ENCODE measurements at places on chromosomes 7 and 10. TPM values are rescaled to one million over a fixed set of nuclear protein-coding genes. Genes with fewer than 3 reads are reported as not detected.
A peak's percentile ranks its signal among the peaks of the same experiment; 100 is the strongest.

- no peaks in the 10 kb centered on the region for H3K36me3 ChIP-seq
- peaks cover 72% of the 10 kb centered on the region for H3K4me1 ChIP-seq
- DNase-seq, result no peak
- no peak overlapping the region for H3K27ac ChIP-seq
- H3K27me3 ChIP-seq, result no peaks in the 10 kb centered on the region
These were observed 179.6 kb downstream of the CELF2 start for GRCh38 chr10:11197266-11197712.

DNA sequence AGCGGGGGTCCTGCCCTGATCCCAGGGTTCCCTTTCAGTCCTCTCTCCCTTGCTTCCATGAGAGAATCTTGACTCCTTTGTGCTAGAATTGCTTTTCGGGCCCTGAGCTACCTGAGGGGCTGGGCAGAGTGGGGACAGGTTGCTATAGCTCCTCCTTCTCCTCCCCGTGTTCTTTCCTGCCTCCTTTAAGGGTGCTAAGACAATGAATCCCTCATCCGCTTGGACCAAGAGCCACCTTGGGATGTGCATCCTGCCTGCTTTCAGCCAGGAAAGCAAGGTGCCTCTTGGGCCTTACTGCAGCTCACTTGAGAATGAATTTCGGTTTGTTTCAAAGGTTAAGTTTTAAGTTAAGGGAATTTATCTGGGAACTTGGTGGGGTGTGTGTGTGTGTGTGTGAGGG is 53.6 kb downstream of the ADRA2A start:
- H3K36me3 ChIP-seq, result no peaks in the 10 kb centered on the region
- DNase-seq, result no peak
- no peak overlapping the region for H3K27ac ChIP-seq
- no peaks in the 10 kb centered on the region for H3K4me1 ChIP-seq
- H3K27me3 ChIP-seq, result no peaks in the 10 kb centered on the region

DNA sequence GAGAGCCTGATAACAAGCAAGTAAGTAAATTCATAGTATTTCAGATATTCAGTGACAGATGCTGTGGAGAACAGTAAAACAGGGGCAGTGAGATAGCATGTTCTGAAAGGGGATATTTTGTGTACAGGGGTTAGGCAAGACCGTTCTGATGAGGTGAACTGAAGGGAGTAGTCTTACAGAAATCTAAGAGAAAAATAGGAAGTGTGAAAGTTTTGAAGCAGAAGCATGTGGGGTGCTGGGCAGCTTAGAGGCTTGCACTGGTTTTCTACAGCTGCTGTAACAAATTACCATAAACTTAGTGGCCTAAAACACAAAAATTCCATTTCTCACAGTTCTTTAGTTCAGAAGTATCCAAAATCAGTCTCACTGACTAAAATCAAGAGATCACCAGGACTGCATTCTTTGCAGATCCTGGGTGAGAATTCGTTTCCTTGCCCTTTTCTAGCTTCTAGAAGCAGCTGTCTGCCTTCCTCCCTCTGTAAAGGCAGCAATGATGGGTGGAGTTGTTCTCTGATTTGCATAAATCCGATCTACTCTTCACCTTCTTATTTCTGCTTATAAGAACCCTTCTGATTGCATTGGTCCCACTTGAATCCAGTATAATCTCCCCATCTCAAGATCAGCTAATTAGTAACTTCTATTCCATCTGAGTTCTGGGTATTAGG is 7.5 kb upstream of the KLF14 start:
- H3K36me3 ChIP-seq, result no peaks in the 10 kb centered on the region
- no peak overlapping the region for H3K4me3 ChIP-seq
- peak overlapping the region; percentile 82 for H3K27ac ChIP-seq
- H3K4me1 ChIP-seq, result peaks cover 17% of the 10 kb centered on the region
- DNase-seq, result no peak

- peak within 1 kb of the TSS; percentile 89 for H3K27ac ChIP-seq
- H3K36me3 ChIP-seq, result peaks cover 2% of the 10 kb centered on the region
- peak; percentile 99 for DNase-seq
- no peaks in the 10 kb centered on the region for H3K27me3 ChIP-seq
These were observed at the start of gene LARP4B for GRCh38 chr10:931326-932318. Gene LARP4B (minus strand): TSS chr10:931705. CDS start chr10:885721, 45,984 bp downstream.

DNA sequence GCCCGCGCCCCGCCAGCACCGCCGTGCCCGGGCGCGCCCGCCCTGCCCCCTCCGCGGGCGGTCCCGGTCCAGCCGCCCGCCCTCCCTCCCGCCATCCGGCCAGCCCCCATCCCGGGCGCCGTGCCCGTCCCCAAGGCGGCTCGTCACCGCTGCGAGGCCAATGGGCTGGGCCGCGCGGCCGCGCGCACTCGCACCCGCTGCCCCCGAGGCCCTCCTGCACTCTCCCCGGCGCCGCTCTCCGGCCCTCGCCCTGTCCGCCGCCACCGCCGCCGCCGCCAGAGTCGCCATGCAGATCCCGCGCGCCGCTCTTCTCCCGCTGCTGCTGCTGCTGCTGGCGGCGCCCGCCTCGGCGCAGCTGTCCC is at the start of gene HTRA1:
Gene HTRA1, plus strand, starts transcription at position 187 of the 362 bp plus-strand sequence. Its CDS starts 100 bp downstream, at position 287.
- peaks cover 5% of the 10 kb centered on the region for H3K4me1 ChIP-seq
- H3K36me3 ChIP-seq, result no peaks in the 10 kb centered on the region
- no peak within 1 kb of the TSS for H3K27ac ChIP-seq

DNA sequence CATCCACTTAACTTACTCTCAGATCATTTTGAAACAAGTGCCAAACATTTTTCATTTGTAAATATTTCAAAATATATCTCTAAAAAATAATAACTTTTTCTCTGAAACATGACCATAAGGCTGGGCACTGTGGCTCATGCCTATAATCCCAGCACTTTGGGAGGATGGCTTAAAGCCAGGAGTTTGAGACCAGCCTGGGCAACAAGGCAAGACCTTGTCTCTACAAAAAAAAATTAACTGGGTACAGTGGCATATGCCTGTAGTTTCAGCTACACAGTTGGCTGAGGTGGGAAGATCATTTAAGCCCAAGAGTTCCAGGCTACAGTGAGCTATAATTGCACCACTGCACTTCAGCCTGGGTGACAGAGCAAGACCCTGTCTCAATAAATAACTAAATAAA is 36.4 kb downstream of the USP54 start:
- H3K4me1 ChIP-seq, result no peaks in the 10 kb centered on the region
- no peak overlapping the region for H3K4me3 ChIP-seq
- DNase-seq, result no peak
- no peak overlapping the region for H3K27ac ChIP-seq
- no peaks in the 10 kb centered on the region for H3K27me3 ChIP-seq

- no peaks in the 10 kb centered on the region for H3K36me3 ChIP-seq
- peaks cover 88% of the 10 kb centered on the region for H3K4me1 ChIP-seq
- peak; percentile 52 for DNase-seq
- H3K4me3 ChIP-seq, result peak overlapping the region; percentile 18
- peaks cover 92% of the 10 kb centered on the region for H3K27me3 ChIP-seq
These were observed 3.5 kb downstream of the SHH start for GRCh38 chr7:155808549-155809331.

- H3K36me3 ChIP-seq, result no peaks in the 10 kb centered on the region
- H3K4me3 ChIP-seq, result no peak overlapping the region
- H3K27ac ChIP-seq, result no peak overlapping the region
- no peaks in the 10 kb centered on the region for H3K27me3 ChIP-seq
These were observed 9.5 kb upstream of the TSGA13 start for GRCh38 chr7:130695840-130696239.

- no peaks in the 10 kb centered on the region for H3K27me3 ChIP-seq
- H3K4me3 ChIP-seq, result no peak overlapping the region
- H3K4me1 ChIP-seq, result no peaks in the 10 kb centered on the region
- DNase-seq, result peak; percentile 85
These were observed 56.0 kb upstream of the BTRC start for GRCh38 chr10:101297901-101298486.

DNA sequence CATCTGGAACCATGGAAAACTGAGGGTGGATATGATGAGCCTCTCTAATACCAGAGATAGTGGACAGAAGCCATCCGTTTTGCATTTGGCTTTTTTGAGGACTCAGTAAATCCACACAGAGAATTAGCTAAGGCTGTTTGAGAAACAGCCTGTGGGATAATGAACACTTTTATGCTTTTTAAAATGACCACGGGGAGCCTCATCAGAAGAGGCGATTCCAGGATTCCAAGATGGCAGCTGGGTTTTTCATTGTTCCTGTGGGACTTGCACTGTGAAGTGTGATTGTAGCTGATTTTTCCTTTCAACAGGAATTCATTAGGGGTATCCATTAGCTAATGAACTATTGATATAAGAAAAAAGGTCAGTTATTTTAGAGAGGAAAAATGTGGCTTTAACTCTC is 353.2 kb downstream of the AUTS2 start:
- DNase-seq, result no peak
- H3K27ac ChIP-seq, result no peak overlapping the region

DNA sequence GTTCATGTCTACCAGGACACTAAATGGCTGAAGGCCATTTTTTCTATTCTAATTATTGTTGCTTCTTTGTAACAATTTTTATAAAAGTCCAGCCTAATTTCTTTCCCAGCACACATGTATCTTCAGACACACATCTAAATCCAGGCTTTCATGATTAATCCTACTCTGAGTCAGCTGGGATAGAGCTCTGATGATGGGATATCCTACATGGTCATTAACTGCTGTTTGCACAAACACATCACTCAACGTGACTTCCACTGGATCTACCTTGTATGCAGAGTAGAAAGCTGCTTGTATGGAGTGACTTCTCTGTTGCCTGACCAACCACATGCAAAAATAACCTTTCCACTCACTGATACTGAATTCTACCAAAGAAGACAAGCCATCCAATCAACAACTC is 260.9 kb downstream of the AHR start:
- H3K4me1 ChIP-seq, result no peaks in the 10 kb centered on the region
- H3K27ac ChIP-seq, result no peak overlapping the region
- DNase-seq, result no peak
- H3K27me3 ChIP-seq, result no peaks in the 10 kb centered on the region
- H3K4me3 ChIP-seq, result no peak overlapping the region

GRCh38 chr7:108385834-108386422 is 70.3 kb downstream of the NRCAM start:
- no peak overlapping the region for H3K27ac ChIP-seq
- no peaks in the 10 kb centered on the region for H3K36me3 ChIP-seq
- H3K4me1 ChIP-seq, result no peaks in the 10 kb centered on the region
- H3K27me3 ChIP-seq, result no peaks in the 10 kb centered on the region

GRCh38 chr7:1545417-1546246 is 10.4 kb downstream of the TMEM184A start:
- no peak for DNase-seq
- no peaks in the 10 kb centered on the region for H3K27me3 ChIP-seq
- H3K36me3 ChIP-seq, result peaks cover 22% of the 10 kb centered on the region
- H3K4me1 ChIP-seq, result peaks cover 6% of the 10 kb centered on the region
- no peak overlapping the region for H3K27ac ChIP-seq

GRCh38 chr7:151665368-151665767 is 145.7 kb upstream of the RHEB start:
- no peak for DNase-seq
- H3K36me3 ChIP-seq, result no peaks in the 10 kb centered on the region
- H3K4me1 ChIP-seq, result peaks cover 10% of the 10 kb centered on the region
- H3K27ac ChIP-seq, result no peak overlapping the region

- H3K27ac ChIP-seq, result no peak overlapping the region
- H3K4me1 ChIP-seq, result peaks cover 6% of the 10 kb centered on the region
- no peak for DNase-seq
- no peaks in the 10 kb centered on the region for H3K36me3 ChIP-seq
These were observed 62.6 kb downstream of the CCDC6 start for GRCh38 chr10:59843748-59844147.

DNA sequence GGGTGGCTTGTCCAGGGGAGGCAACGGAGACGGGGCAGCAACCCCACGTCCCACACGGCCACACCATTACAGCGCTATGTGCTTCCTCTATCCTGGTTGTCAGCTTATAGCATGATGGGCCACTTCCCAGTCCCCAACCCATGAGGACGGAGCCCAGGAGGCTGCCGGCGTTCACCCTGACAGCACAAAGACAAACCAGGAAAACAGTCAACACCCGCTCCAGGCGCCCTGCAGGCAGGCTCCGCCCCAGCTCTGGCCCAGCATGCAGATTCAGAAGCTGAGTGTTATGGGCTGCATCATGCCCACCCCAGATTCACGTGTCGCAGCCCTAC is 14.8 kb downstream of the WDR86 start:
- H3K27ac ChIP-seq, result peak overlapping the region; percentile 51
- no peaks in the 10 kb centered on the region for H3K27me3 ChIP-seq
- H3K4me1 ChIP-seq, result peaks cover 4% of the 10 kb centered on the region
- no peak overlapping the region for H3K4me3 ChIP-seq

DNA sequence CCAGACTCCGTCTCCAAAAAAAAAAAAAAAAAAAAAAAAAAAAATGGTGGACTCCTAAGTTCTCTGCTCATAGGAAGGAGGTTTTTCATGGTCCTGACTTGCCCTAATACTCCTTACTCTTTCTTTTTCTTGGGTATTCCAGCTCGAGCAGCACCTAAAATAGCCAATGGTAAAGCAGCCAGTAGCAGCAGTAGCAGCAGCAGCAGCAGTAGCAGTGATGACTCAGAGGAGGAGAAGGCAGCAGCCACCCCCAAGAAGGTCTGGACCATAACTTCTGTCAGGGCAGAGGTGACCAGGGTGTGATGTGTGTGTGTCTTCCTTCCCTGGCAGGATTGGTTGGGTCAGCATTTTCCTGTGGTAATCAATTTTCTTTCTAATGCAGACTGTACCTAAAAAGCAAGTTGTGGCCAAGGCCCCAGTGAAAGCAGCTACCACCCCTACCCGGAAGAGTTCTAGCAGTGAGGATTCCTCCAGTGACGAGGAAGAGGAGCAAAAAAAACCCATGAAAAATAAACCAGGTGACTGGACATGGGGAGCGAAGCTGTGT is 6.9 kb downstream of the NOLC1 start:
- no peaks in the 10 kb centered on the region for H3K27me3 ChIP-seq
- peaks cover 13% of the 10 kb centered on the region for H3K4me1 ChIP-seq
- H3K27ac ChIP-seq, result no peak overlapping the region
- peaks cover 11% of the 10 kb centered on the region for H3K36me3 ChIP-seq
- no peak overlapping the region for H3K4me3 ChIP-seq
- DNase-seq, result no peak

GRCh38 chr10:92420546-92421275 is 129.7 kb downstream of the MARCHF5 start:
- no peaks in the 10 kb centered on the region for H3K27me3 ChIP-seq
- no peak for DNase-seq
- H3K27ac ChIP-seq, result no peak overlapping the region

DNA sequence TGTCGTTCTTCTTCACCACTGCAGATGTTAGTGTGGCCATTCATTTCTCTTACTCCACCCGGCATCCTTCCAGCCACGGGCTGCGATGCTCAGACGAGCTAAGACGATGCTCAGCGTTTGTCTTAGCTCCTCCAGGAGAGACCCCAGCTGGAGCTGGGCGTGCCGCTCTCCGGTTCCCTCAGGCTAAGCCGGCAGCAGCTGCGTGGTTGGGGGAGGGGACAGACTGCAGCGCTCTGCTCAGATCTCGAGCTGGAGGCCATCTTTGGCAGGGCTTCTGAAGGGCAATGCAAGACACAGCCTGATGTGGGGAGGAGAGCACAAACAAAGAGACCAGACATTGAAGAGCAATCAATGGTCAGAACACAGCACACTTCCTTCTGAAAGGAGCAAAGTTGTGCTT is 4.8 kb downstream of the INA start:
- H3K4me1 ChIP-seq, result peaks cover 11% of the 10 kb centered on the region
- no peaks in the 10 kb centered on the region for H3K36me3 ChIP-seq
- H3K4me3 ChIP-seq, result no peak overlapping the region
- H3K27me3 ChIP-seq, result peaks cover 38% of the 10 kb centered on the region
- no peak overlapping the region for H3K27ac ChIP-seq
- DNase-seq, result no peak

CLCN1 gene
- 0.19 TPM for total RNA-seq

PRKG1 gene
- 7.9 TPM for total RNA-seq

PNLIP gene
- total RNA-seq, result 3.0 TPM

UNCX gene
- total RNA-seq, result not detected

CLDN3 gene
- total RNA-seq, result not detected

PAPOLB gene
- total RNA-seq, result 0.15 TPM

SRPK2 gene
- 60.3 TPM for total RNA-seq

CHST15 gene
- total RNA-seq, result 117 TPM

CFAP69 gene
- 7.7 TPM for total RNA-seq

Data from spleen (tissue), 13 donors.